ENCODE measurements at places on chromosomes 16 and 17.

DNA sequence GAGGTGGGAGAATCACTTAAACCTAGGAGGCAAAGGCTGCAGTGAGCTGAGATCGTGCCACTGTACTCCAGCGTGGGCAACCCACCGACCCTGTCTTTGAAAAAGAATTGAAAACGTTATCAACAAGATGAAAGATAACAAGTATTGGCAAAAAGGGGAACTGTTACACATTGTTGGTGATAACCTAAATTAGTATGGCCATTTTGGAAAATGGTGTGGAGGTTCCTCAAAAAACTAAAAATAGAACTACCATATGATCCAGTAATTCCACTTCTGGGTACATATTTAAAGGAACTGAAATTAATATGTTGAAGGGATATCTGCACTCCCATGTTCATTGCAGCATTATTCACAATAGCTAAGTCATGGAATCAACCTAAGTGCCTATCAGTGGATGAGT lies 61.0 kb downstream of the ABHD15 start:
- DNase-seq: no peak

GRCh38 chr16:9095171-9095570 lies 3.7 kb downstream of the HAPSTR1 start:
- no peak for DNase-seq

- DNase-seq: no peak
Measured at GRCh38 chr16:24999088-24999670, 16.0 kb downstream of the ARHGAP17 start.

DNA sequence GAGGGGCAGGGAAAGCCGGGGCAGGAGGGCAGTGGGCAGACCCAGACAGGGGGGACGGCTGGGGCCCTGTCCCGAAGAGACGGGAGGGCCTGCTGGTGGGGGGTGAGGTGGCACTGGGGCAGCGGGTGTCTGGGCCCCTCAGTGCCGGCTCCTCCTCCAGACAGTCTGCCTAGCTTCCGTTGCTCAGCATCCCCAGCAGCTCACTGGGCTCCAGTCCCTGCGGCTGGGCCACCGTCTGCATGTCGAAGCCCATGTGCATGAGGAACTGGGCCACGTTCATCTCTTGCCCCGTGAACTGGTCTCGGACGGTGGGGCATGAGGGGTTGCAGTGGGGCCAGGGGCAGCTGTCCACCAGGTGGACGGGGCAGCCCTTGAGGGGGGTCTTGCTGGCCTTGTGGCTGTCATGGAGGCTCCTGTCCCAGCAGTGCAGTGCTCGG lies 5.8 kb upstream of the MYADML2 start:
- no peak for DNase-seq

DNA sequence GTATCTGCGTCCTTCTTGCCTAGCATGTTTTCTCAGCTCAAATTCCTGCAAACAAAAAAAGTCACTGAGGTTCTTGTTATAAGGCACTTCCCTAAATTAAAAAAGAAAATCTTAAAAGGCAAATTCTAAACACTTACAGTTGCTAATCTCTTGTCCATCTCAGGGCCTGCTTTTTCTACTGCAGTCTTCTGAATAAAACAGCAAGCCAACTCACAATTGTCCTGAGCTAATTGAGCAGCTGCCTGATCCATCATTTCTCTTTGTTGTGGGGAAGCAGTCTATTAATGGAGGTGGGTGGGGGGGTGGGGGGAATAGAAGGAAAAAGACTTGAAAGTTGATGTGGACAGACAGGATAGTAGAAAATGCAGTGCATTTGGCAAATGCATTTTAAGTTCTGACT lies 27.0 kb downstream of the SETD6 start:
- DNase-seq: no peak

DNA sequence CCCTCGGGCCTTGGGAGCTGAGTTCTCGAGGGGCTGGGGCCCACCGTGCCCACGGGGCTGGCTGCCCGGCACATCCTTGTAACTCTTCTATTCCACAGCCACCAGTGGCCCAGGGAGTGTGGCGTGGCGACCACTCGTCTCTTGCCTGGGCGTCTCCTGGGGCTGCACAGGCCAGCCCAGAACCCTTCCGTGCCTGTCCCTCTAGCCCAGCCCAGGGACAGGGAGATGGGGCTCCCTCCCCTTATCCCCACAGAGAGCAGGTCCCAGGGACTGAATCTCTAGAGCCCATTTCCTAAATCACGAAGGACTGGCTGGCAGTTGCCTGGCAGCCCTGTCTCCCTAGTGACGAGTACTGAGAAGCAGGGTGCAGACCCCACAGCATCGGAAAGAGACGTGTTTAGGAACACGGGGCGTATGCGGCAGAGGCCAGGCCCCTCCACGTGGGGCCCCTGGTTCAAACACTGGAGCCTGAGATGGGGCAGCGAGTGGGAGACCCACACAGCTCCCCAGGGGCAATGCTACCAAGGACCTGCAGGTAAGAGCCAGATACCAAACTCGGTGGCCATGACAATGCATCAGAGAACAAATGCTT lies 51.0 kb downstream of the TIMM22 start:
- no peak for DNase-seq

DNA sequence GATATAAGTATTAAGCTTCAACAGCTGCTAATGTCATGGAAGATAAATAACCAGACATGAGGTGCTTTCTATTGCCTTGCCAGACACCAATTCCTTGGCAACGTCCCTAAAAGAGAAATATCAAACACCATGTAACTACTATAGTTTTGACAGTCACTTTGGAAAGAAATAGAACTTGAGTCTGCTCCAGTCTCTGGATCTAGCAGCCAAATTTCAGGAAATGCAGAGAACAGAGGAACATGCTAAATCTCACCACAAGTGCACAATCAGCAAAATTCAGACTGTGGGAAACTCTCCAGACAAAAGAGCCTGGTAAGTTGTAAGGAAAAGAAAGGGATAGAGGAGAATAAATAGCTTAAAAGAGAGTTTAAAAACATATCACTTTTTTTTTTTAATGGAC lies 28.4 kb upstream of the TANC2 start:
- no peak for DNase-seq

- no peak for DNase-seq
Measured at GRCh38 chr16:84648595-84649510, 542 bp downstream of the KLHL36 start.

GRCh38 chr16:71855937-71856662 lies 10.3 kb downstream of the ATXN1L start:
- DNase-seq: no peak

DNA sequence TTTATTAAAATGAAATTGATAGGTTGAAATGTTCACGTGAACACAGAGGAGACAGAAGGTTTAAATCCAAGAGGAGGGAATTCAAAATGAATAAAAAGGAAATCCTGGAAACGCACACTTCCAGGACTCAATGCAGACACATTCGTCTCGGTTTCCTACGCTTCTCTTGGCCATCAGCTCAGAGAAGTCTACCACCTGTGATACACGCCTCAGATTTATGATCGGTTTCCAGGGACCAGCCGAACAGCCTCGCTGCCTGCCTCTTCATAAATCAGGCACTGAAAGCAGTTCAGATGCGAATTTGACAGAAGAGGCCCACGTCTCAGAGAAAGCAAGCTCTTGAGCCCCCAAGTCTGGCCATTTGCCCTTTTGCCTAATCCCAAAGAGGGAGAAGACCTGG lies 125.5 kb upstream of the IRX3 start:
- no peak for DNase-seq

DNA sequence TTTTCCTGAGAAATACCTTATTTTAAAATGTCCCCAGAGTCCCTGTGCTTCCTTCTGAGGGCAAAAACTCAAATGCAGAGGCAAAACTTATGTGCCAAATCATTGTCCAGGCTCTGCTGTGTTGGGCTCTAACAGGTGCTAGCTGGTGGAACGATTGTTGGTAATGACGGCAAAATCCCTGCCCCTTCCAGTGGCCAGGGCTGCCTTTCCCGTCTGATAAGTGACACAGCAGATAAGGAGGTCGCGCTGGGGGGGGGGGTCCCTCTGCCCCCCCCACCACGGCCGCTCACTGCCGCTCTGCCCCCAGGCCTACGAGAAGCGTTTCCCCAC lies 29.1 kb downstream of the SEC14L5 start:
- no peak for DNase-seq

DNA sequence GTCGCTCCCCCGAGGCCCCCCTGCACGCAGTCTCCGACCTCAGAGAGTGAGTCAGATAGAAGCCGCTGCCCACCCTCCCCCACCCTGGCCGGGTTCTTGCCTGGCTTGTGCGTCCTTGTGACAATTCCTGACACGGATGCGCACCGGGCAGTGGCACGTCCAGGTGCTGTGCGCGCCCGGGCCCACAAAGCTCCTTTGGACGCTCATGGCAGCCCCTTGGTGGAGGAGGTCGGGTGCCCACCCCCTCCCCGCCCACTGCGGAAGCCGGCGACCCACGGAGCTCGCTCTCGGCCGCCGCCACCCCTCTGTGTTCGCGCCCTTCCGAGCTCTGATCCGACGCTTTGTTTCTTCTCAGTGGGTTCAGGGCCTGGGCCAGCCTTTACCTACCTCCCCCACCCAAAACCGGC lies 662 bp upstream of the TUBB3 start:
- DNase-seq: no peak

DNA sequence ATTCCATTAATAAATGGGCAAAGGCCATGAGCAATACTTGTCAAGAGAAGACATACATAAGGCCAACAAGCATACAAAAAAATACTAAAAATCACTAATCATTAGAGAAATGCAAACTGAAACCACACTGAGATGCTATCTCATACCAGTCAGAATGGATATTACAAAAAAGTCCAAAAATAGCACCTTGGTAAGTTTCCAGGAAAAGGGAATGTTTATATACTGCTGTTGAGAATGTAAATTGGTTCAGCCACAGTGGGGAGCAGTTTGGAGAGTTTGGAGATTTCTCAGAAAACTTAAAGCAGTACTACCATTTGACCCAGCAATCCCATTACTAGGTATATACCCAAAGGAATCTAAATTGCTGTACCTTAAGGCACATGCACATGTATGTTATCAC lies 467.7 kb downstream of the CDH11 start:
- no peak for DNase-seq

Data from iPS DF 19.7 (cell line).